ENCODE measurements at places on chromosomes 13 and 19. TPM values are rescaled to one million over a fixed set of nuclear protein-coding genes. Genes with fewer than 3 reads are reported as not detected.

Gene ARHGAP35
- polyA plus RNA-seq = 101 TPM

Gene FGF22
- 2.2 TPM for polyA plus RNA-seq

Gene C3
- polyA plus RNA-seq = 104 TPM

Gene LGALS14
- polyA plus RNA-seq = 0.57 TPM

Gene OR7A5
- polyA plus RNA-seq = not detected

Gene FXYD3
- polyA plus RNA-seq = 0.49 TPM

Gene ACP7
- 0.27 TPM for polyA plus RNA-seq

Gene LRRC4B
- 208 TPM for polyA plus RNA-seq

Gene NLRP11
- 0.15 TPM for polyA plus RNA-seq

Gene DNASE2
- 23.6 TPM for polyA plus RNA-seq

Gene NKG7
- polyA plus RNA-seq = 0.69 TPM

Gene VSTM1
- polyA plus RNA-seq = 1.1 TPM

Gene C1QTNF9B
- 0.66 TPM for polyA plus RNA-seq

Gene RELB
- 3.9 TPM for polyA plus RNA-seq

Gene ELSPBP1
- 0.29 TPM for polyA plus RNA-seq

Gene TMEM221
- polyA plus RNA-seq = 4.2 TPM

Gene DKKL1
- polyA plus RNA-seq = 3.2 TPM

Gene KCNRG
- polyA plus RNA-seq = 2.1 TPM

Gene NCR1
- polyA plus RNA-seq = 0.14 TPM

Gene PRRG2
- polyA plus RNA-seq = 0.78 TPM

Gene HPN
- 1.1 TPM for polyA plus RNA-seq

Gene COL5A3
- polyA plus RNA-seq = 17.8 TPM

Gene TMIGD2
- 1.1 TPM for polyA plus RNA-seq

Gene FAM83E
- polyA plus RNA-seq = 0.13 TPM

Gene ICAM4
- not detected for polyA plus RNA-seq

Gene PRODH2
- polyA plus RNA-seq = 0.27 TPM

Gene LGI4
- 21.4 TPM for polyA plus RNA-seq

Gene PLIN5
- 18.5 TPM for polyA plus RNA-seq

Gene CYP2A7
- 1.4 TPM for polyA plus RNA-seq

Gene RUBCNL
- 7.7 TPM for polyA plus RNA-seq

Data from spinal cord (tissue), 10 donors.